ENCODE measurements at places on chromosomes 16 and 17.

DNA sequence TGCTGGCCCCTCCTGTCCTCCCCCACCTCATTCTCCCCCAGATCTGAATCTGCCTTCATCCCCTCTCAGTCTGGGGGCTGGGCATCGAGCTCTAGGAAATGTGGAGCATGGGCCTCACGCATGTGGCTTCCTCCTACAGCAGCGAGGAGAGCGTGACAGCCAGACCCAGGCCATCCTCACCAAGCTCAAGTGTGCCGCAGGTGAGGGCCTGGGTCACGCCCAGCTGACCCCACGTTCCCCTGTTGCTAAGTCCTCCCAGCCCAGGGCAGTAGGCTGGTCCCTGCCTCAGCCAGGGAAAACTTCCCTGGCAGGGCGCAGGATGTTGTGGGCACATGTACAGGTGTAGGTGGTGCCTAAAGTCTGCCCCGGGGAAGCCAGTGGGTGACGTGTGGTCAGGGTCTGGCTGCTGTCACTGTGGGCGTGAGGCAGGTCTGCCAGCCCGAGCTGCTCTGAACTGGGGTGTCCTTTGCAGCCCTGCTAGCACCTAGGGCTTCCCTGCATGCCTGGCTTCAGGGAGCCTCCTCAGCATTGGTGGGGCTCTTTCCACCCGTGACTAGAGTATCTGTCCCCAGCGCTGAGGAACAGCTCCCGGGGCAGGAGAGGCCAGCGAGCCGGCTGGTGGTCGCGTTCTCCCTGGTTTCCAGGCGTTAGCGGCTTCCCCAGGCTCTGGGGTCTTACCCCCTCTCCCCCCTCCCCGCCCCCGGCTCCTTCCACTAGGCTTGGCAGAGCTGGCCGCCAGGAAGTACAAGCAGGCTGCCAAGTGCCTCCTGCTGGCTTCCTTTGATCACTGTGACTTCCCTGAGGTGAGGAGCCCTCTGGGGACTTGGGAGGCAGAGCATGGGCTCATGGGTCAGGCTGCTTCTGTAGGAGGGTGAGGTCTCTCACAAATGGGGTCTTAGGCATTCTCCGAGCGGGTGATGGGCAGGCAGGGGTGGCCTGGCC lies 3.6 kb downstream of the GPS1 start:
- no peak for DNase-seq

- no peak for DNase-seq
Measured at GRCh38 chr17:57916925-57917858, 38.0 kb downstream of the CUEDC1 start.

- DNase-seq: no peak
Measured at GRCh38 chr17:14545156-14545906, 244.4 kb downstream of the HS3ST3B1 start.

DNA sequence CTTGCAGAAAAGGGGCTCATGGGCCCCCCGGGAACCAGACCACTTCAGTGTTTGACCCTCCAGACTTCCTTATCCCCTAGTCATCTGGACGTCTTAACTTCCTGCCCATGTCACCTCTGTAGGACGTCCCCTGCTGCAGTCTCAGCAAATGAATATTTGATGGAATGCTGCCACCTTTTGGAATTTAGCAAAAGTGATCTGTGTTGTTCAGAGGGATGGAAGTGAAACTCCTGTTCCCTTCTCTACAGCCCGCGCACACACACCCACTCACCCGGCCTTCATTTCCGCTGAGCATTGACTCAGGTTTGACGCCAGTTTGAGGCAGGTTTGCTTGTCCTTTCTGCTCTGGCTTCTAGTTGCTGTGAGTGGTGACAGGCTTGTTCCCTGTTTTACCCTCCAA lies 507.2 kb upstream of the EEF2KMT start:
- no peak for DNase-seq

GRCh38 chr17:33892717-33893591 lies 362.1 kb upstream of the CCL2 start:
- no peak for DNase-seq

GRCh38 chr17:27860971-27861664 lies 32.0 kb downstream of the LYRM9 start:
- DNase-seq: no peak

- no peak for DNase-seq
Measured at GRCh38 chr16:12341966-12342365, 365.4 kb downstream of the SNX29 start.

DNA sequence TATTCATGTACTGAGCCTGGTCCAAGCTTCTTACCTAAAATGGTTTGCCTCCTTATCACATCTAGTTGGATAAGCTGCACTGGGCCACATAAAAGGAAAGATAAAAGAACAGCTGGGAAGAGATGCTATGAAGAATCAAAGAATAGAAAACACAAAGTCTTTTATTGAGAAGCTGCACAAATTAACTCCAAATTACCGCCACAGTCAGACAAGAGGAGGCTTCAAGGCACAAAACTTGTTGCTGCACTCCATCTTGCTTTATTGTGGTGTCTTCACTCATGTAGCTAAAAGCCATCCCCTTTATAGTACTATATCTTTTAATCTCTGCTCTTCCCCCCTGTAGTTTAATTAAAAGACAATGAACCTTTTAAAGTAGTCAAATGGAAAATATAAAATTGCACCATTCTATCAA lies 330.6 kb upstream of the PMFBP1 start:
- DNase-seq: no peak

Measured in H9 (cell line).